Memory B cell (primary cell): ENCODE measurements at places on chromosomes 2 and 18.

- no peak for DNase-seq
Observed at GRCh38 chr2:187580462-187581124, 26.4 kb upstream of the TFPI start.

- no peak for DNase-seq
Observed at GRCh38 chr2:216189410-216189809, 80.3 kb downstream of the XRCC5 start.

GRCh38 chr2:208062113-208062512 is 36.8 kb upstream of the PLEKHM3 start:
- no peak for DNase-seq

DNA sequence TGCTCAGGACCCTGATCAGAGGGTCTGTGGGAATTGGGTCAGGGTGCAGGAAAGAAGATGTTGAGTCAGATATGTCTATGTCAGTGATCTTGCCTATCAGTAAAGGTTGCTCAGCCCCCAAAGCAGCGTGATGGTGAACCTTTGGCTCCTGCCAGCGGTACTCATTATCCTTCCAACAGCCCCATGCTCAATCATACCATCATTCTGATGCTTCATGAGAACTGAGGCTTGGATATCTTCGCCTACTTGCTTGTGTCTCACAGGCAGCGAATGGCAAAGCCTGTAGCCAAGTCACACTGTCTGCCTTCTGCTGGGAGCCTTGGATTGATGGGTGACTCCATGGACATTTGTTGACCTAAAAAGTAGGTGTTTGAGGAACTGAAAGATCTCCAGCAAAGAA is 19.0 kb upstream of the TMEM214 start:
- no peak for DNase-seq

GRCh38 chr2:64214281-64215115 is 70.3 kb upstream of the PELI1 start:
- no peak for DNase-seq

- DNase-seq: no peak
Observed at GRCh38 chr2:37877457-37878315, 47.4 kb upstream of the RMDN2 start.

DNA sequence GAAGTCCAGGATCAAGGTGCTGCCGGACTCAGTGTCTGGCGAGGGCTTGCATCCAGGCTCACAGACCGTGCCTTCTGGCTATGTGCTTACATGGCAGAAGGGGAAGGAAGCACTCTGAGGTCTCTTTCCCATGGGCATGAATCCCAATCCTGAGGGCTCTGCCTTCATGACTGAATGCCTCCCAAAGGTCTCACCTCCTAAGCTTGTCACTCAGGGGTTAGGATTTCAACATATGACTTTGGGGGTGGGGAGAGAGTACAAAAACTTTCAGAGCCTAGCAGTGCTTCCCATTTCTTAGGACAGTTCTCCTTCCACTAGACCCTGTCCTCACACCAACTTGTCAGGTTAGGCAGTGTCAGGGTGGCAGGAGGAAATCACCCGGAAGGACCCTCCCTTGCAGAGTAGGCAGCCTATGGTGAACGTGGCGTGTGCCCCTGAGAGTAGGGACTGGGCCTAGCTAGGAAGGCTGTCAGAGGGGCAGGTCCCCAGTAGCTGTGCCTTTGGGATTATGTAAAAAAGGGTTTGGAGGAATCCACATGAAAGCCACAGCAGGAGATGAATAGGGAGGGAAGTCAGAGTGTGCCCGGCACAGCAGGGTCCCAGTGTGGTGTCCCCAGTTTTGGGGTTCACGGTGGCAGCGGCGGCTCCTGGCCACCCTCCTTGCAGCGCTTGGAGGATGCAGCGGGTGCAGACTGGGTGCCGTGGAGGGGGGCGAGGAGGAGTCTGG is 233.3 kb downstream of the LDLRAD4 start:
- DNase-seq: no peak

DNA sequence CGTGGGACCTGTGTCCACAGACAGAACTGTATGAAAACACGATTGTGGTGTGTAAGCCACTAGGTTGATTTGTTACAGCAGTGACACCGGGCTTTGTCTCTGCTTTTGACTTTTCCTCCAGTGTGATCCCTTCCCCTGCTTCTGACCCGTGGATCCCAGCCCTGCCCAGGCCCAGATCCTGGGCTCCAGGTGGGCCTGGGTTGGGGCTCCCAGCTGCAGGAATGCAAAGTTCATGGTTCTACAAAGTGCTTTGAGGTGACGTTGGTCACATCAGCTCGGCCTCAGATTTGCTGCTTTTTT is 26.8 kb downstream of the HPCAL1 start:
- no peak for DNase-seq

- no peak for DNase-seq
Observed at GRCh38 chr2:236240228-236240990, 23.8 kb downstream of the ASB18 start.

DNA sequence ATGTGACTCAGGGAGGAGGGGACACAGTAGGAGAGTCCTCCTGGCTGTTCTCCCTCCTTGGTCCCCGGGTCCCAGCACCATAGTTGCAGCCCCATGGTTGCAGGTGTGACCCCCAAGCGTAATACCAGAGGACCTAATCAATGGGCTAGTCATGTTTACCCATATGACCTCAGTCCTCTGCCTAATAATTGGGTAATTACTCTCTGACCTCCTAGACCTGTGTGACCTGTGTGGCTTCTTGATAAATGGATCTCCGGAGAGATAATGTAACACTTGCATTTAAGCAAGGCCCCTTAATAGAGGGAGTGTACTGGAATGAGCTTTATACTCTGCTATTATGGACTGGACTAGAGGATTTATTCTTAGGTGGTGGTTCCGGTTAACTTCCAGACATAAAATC is 32.2 kb upstream of the GMCL1 start:
- DNase-seq: no peak

DNA sequence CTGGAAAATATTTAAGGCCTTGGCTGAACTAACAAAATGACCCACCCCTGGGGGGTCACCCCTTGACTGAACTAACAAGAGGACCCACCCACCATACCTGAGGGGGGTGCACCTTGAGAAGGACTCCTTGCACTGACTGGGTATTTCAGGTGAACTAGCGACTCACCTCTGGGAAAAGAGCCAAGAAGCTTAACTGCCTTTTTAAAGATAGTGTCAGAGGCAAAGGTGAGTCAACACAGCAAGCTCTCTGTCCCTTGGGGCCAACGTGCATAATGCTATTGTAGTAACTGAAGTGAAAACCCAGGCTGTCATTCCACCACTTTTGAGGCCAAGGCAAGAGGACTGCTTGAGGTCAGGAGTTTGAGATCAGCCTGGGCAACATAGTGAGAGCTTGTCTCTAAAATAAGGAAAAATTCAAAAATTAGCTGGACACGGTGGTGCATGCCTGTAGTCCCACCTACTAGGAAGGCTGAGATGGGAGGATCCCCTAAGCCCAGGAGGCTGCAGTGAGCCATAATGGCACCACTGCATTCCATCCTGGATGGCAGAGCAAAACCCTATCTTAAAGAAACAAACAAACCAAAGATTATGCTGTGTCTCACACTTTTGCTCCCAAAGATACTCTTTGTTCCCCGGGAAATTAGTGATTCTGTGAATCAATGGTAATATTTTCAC is 36.4 kb upstream of the ZCCHC2 start:
- DNase-seq: no peak

- peak; percentile 65 for DNase-seq
Observed at GRCh38 chr2:148645539-148646230, 1.1 kb downstream of the EPC2 start.

GRCh38 chr2:62501794-62502500 is 4.0 kb downstream of the TMEM17 start:
- DNase-seq: no peak

- no peak for DNase-seq
Observed at GRCh38 chr2:186913870-186914269, 64.9 kb upstream of the ZSWIM2 start.

- peak; percentile 57 for DNase-seq
Observed at GRCh38 chr2:85647823-85648526, 20.0 kb downstream of the SFTPB start.

DNA sequence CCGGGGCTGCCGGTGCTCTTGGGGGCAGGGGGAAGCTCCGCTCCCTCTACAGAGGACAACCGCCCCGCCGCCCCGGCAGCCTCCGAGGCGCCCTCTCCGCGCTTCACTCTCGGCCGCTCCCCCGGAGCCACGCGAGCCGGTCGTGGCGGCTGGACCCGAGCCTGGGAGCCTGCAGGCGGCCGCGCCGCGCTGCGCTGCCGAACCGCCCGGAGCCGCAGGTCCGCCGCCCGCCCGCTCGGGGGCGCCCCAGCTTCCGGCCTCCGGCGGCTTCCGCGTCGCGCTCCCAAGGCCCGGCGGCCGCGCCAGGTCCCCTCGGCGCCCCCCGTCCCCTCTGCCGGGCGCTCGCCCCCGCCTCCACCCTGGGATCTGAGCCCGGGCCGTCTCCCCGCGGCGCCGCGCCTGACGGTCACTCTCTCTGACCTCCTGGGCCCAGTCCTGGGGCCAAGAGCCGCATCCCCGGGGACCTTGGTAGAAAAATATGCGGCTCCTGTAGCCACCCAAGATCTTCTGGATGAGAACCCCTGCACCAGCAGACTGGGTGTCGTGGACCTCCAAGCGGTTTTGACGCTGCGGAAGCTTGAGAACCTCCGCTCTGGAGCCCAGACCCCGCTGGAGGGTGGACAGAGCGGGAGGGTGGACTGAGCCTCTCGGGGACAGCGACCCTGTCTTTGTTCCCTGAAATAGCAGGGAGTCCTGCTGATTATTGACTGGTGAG is 44.3 kb downstream of the SERTAD2 start:
- DNase-seq: peak; percentile 78

GRCh38 chr2:188973641-188974040 is 532 bp upstream of the COL3A1 start:
- DNase-seq: no peak

GRCh38 chr18:4639628-4640310 is 184.7 kb upstream of the DLGAP1 start:
- no peak for DNase-seq

DNA sequence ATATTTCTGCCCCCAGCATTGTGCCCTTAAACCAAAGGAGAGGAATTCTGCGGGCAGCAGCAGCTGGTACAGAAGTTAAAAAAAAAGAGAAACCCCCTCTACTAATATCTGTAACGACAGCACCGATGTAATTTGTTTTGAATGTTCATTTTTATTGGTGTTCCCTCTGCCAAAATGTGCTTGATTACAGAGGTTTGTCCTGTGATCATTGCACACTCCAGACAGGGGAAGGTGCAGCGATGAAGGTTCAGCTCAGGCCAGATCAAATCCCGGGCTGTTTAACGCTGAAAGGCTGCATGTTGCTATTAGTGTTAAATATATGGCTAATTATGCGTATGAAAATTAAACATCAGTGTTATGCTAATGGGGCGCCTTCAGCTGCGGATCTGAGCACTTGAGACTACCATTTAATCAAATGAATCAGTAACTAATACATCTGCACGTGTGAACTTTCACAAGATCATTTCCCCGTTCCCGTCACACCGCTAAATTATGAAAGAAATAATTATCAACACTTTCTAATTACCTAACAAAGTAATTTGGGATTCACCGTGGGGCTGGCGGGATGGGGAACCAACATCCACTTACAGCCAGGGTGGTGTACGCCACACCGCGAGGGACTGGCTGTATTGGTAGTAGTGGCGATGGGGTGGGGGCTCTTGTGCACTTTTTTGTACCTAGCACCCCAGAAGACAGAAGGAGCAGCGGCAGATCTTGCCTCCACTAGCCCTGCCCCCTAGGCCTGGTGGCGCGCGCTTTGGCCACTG is 1.5 kb upstream of the DLX1 start:
- DNase-seq: peak; percentile 22

DNA sequence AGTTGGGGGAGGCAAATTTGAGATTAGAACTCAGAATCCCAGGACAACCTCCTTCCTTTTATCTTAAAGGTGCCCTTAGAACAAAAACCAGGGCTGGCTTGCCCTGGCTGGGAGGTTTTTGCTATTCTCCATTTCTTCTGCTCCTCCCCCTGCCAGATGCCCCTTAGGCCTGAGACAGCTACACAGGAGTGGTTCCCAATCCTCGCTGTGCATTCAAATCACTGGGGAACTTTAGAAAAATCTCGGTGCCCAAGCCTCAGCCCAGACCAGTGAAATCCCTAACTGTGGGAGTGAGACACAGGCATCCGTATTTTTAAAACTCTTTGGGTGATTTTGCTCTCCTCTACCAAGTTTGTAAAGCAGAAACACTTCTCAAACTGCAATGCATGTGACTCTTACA is 38.8 kb downstream of the LBH start:
- DNase-seq: no peak

- DNase-seq: peak; percentile 2
Observed at GRCh38 chr2:136358576-136358975, 240.6 kb upstream of the CXCR4 start.

GRCh38 chr2:165144315-165144714 is 59.5 kb downstream of the SCN3A start:
- no peak for DNase-seq

- no peak for DNase-seq
Observed at GRCh38 chr2:233912691-233913423, 4.3 kb upstream of the TRPM8 start.

- DNase-seq: no peak
Observed at GRCh38 chr2:177983183-177983788, 89.3 kb downstream of the PDE11A start.

DNA sequence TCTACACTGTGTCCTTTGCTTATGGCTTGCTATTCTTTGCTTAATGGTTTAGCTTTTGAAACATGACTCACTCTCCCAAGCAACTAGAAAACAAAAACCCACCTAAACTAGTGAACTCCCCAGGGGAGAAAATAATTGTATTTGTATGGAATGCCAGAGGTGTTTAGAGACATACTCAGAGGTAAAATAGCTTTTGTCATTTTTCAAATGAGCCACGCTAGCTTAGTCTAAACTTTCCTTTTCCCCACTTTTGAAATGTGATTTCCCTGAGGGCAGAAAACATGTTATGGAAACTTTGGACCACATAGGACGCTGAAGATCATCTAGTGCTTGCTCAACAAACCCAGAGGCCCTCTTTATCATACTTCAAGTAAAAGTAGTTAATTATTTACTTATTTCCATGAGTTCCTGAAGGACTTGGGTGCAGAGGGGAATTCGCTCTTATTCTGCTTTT is 16.5 kb upstream of the CYTIP start:
- DNase-seq: no peak

GRCh38 chr2:39723946-39724827 is 54.9 kb downstream of the THUMPD2 start:
- DNase-seq: no peak

DNA sequence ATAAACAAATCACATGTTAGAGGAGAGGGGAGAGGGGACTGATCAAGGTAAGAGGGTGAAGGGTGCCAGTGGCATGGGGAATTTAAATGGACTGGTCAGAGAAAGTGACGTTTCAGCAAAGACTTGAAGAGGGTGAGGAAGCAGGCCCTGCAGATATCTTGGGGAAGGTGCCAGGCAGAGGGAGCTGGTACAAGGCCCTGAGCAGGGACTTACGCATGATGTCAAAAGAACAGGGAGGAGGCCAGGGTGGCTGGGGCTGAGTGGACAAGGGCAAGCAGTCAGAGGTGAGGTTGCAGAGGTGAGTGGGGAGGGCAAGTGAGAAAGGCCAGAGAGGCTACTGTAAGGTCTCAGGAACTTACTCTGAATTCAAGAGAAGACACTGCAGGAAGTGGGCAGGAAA is 53.3 kb upstream of the RMP24 start:
- DNase-seq: no peak

- no peak for DNase-seq
Observed at GRCh38 chr2:15546297-15547098, 14.6 kb downstream of the NBAS start.

- no peak for DNase-seq
Observed at GRCh38 chr2:207321514-207321913, 155.8 kb upstream of the KLF7 start.
